ENCODE measurements at places on chromosomes 2 and 18. TPM values are rescaled to one million over a fixed set of nuclear protein-coding genes. Genes with fewer than 3 reads are reported as not detected.

The GPR55 gene
- not detected for total RNA-seq

The HOXD13 gene
- total RNA-seq = 0.18 TPM

The TMEM18 gene
- 34.6 TPM for total RNA-seq

The OR6B2 gene
- not detected for total RNA-seq

The GRHL1 gene
- total RNA-seq = 1.2 TPM

The XIRP2 gene
- not detected for total RNA-seq

The VAMP8 gene
- 14.8 TPM for total RNA-seq

The HTR2B gene
- 0.03 TPM for total RNA-seq

The FBXO48 gene
- total RNA-seq = 0.56 TPM

The LRP2 gene
- 0.01 TPM for total RNA-seq

The CLEC4F gene
- not detected for total RNA-seq

The GPR45 gene
- not detected for total RNA-seq

The UGT1A5 gene
- total RNA-seq = 0.09 TPM

The HRH4 gene
- total RNA-seq = not detected

The FSHR gene
- not detected for total RNA-seq
